ENCODE measurements at places on chromosomes 6 and 20.

DNA sequence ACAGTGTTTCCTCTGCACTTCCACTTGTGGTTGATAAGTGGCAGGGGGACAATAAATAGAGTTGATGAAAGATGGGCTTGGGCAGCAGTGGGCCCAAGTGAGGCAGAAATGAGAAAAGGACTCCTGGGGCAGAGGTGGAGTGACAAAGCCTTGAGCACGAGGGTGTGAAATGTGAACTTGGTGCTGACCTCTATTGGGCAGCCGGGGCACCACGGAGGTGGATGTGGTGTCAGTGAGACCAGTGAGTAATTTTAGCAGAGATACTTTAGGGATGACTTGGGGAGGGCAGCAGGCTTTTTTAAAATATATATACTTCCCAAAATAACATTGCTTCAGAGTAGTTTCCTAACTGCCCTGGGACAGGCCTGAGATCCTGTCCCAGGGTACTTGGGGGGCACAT is 30.6 kb upstream of the MYLK2 start:
- ATAC-seq = peak; percentile 19

DNA sequence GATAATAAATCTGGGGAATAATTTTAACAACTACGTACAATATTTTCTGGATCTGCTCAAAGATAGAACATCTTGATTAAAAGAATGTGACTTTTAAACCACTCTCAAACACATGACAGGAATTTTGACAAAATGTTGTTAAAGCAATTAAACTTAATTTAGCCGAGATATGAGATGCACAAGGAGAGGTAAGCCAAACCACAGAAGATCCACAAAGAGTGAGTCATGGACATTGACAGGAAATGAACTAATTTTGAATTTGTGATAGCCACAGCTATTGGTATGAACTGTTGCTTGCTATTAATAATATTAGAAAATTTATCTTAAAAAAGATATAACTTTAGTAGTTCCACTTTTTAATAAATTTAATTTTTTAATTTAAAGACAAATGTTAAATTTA is 27.8 kb upstream of the VGLL2 start:
- ATAC-seq = no peak

GRCh38 chr20:47125508-47125757 is 230.8 kb downstream of the EYA2 start:
- no peak for ATAC-seq

DNA sequence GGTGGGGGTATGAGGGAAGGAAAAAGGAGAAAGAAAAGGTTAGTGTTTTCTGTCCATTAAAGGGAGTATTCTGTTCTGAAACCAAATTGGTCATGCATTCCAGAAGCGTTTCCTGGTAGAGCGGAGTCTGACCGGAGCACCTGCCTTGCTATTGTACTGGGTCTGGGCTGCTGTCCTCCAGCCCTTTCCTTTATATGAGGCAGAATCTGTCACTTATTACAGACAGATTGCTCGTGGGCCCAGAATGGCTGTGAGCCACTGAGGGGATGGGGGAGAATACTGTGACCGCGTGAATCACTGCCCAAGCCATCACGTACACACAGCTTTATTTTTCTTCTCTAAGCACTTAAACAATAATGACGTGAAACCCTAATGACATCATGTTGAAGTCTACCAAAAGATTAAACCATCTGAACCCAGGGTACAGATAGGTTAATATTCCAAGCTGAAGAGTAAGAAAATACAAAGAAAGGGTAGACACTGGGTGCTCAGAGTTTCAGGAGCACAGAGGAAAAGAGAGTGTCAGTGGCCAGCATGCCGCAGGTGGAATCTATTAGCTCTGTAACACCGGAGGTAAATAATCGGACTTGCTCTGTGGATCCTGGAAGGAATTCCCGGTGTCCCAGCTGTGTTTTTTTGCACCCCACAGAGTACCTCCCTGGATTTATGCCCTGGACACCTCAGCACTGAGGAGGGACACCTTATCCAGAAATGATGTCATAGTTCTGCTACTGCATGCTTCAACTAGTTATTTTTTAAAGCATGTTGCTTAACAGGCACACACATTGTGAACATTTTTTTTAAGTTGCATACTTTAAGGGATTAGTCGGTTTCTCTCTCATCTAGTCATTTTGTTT is 573.3 kb downstream of the PKHD1 start:
- ATAC-seq = no peak

GRCh38 chr20:10221021-10221420 is 2.4 kb downstream of the SNAP25 start:
- ATAC-seq = no peak

- ATAC-seq = peak; percentile 35
Measured at GRCh38 chr6:131107151-131107550, 28.1 kb upstream of the AKAP7 start.

DNA sequence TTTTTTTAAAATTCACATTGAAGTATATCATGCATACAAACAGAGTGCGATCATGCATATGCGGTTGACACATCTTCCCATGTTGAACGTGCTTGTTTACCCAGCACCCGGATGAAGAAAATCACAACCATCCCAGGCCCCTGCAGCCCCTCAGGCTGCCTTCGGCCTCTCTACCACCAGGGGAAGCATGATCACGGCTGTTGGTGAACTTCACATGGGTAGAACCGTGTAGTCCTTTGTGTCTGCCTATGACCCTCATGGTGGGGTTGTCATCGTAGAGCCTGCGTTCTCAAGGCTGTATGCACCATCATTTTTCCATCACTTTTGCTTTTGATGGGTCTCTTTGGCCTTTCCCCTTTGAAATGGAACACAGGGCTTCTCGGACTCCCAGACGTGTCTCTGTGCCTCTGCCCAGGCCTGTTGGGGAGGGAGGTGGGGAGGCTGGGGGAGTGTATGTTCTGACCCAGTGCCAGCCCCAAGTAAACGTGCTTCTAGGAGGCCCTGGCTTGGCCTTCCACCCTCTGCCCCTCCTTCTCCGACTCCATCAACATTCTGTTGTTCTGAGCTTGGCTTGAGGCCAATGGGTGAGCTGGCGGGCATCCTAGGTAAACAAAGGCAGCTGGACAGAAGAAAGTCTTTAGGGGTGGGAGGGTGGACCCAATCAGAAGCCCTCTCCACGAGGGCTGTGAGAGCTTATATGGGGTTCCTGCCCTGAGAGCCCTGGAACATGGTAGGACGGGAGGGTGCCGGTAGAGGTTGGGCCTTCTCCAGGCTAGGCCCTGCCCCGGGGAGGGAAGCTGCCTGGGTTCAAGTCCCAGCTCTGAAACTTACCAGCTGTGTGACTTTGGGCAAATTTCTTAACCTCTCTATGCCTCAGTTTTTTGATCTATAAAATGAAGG is 39.7 kb downstream of the TGM2 start:
- no peak for ATAC-seq

DNA sequence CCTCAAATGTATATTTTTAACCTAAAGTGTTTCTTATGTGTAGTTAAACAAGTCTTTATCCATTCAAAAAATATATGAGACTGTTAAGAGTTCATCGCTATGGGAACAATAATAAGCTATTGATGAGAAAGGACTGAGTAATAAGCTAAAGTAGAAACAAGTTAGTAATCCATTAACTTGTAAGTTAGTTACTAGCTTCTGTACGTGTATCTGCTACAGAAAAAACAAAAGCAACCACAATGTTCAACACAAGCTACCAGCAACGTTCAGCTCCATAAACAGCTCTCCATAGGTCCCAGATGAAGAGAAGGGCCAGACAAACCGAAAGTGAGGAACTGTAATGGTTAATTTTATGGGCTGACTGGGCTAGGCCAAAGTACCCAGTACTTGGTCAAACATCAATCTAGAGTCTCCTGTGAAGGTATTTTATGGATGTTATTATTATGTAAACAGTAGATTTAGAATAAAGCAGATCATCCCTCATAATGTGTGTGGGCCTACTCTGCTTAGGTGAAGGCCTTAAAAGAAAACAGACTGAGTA is 33.8 kb upstream of the FAM135A start:
- no peak for ATAC-seq

- ATAC-seq = peak; percentile 97
Measured at GRCh38 chr6:69796642-69797390, at the start of gene LMBRD1. TSS of gene LMBRD1 (minus strand) at chr6:69797010. CDS start at chr6:69796881, 129 bp downstream.

DNA sequence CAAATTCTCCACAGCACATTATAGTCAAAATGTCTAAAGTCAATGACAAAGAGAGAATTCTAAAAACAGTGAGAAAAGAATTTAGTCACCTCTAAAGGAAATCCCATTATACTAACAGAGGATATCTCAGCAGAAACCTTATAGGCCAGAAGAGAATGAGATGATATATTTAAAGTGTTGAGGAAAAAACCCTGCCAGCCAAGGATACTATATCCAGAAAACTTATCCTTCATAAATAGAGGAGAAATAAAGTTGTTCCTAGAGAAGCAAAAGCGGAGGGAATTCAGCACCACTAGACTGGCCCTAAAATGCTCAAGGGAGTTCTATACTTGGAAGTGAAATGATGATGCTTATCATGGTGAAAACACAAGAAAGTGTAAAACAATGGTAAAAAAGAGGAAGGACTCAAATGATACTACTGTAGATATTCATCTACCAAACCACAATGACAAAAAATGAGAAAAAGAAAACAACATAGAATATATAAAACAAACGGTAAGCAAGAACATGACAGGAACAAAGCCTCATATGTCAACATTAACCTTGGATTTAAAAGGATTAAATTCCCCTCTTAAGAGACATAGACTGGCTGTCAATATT is 16.7 kb downstream of the GPRC6A start:
- no peak for ATAC-seq

GRCh38 chr20:49393803-49394202 is 88.7 kb downstream of the KCNB1 start:
- ATAC-seq = no peak

DNA sequence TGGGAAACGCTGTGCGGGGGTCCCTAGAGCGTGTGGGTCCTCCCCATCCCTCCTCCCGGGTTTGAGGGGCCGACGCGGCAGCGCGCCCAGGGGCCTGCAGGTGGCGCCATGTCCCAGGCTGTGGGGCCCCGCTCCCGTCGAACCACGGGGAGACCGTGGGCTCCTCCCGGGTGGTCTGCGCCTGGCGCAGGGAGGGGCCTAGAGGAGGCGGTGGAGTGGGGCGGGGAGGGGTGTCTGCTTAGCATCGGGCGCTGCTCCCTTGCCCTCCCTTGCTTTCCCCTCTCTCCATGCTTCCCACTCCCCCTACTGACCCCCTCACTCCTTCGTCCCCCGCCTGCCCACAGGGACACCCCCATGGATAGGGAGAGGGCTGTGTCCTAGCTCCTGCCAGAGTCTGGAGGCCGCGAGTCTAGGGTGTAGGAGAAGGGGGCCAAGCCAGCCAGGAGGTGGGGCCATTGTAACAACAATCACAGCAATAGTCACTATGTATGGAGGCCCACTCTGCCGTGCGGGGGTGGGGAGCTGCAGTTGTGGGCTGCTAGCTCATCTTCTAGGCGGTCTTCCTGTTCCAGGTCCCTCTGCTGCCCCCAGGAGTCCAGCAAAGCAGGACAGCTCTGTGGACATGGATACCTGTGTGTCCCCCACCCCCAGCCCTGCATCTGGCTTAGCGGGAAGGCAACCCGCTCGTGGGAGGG is 51.7 kb downstream of the CHMP4B start:
- no peak for ATAC-seq

DNA sequence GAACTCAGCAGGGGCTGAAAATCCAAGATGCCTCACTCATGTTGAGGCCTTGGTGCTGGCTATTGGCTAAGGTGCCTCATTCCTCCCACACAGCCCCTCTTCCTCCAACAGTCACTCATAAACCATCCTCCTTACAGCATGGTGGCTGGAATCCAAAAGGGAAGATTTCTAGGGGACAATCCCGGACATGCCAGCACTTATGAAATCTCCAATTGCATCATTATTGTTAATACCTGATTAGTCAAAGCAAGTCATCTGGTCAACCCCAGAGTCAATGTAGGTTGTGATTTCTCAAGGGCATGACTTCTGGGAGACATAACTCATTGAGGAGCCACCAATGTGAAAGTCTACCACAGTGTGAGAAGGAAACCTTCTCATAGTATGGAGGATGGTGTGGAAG is 506.6 kb upstream of the NOX3 start:
- no peak for ATAC-seq

Measured in activated T-helper 17 cell treated with anti-CD3 and anti-CD28 coated beads, Interleukin-2, amount 50 U/mL, for 72 hours (primary cell).